ENCODE measurements at places on chromosomes 5 and 9. TPM values are rescaled to one million over a fixed set of nuclear protein-coding genes. Genes with fewer than 3 reads are reported as not detected.

GRCh38 chr5:35902046-35902672, 36.3 kb downstream of the CAPSL start:
- H3K27ac ChIP-seq, result peak overlapping the region; percentile 60
- no peak overlapping the region for H3K4me3 ChIP-seq
- DNase-seq, result peak; percentile 51
- H3K27me3 ChIP-seq, result no peaks in the 10 kb centered on the region
- H3K36me3 ChIP-seq, result peaks cover 9% of the 10 kb centered on the region

DNA sequence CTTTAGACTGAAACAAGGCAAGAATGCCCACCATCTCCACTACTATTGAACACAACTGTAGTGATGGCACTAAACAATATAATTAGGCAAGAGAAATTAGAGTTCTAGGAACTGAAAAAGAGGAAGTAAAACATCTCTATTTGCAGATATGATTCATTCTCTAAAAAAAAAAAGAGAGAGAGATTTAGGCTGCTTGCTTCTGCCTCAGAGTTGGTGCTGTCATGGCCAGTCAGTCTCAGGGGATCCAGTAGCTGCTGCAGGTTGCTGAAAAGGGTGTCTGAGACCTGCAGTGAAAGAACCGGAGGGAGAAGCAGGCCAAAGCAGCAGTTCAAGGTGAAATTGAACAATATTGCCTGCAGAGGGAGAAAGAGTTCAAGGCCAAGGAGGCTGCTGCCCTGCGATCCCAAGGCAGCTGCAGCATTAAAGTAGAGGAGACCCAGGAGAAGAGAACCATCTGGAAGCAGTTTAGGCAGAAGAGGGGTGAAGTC, 72.5 kb downstream of the AP3B1 start:
- no peak overlapping the region for H3K27ac ChIP-seq
- H3K36me3 ChIP-seq, result peaks cover 27% of the 10 kb centered on the region
- peaks cover 3% of the 10 kb centered on the region for H3K4me1 ChIP-seq
- H3K27me3 ChIP-seq, result no peaks in the 10 kb centered on the region
- H3K4me3 ChIP-seq, result no peak overlapping the region

GRCh38 chr9:6576987-6577386, 68.5 kb downstream of the GLDC start:
- H3K36me3 ChIP-seq, result no peaks in the 10 kb centered on the region
- peaks cover 5% of the 10 kb centered on the region for H3K27me3 ChIP-seq
- no peak overlapping the region for H3K27ac ChIP-seq
- DNase-seq, result no peak
- H3K4me3 ChIP-seq, result no peak overlapping the region

DNA sequence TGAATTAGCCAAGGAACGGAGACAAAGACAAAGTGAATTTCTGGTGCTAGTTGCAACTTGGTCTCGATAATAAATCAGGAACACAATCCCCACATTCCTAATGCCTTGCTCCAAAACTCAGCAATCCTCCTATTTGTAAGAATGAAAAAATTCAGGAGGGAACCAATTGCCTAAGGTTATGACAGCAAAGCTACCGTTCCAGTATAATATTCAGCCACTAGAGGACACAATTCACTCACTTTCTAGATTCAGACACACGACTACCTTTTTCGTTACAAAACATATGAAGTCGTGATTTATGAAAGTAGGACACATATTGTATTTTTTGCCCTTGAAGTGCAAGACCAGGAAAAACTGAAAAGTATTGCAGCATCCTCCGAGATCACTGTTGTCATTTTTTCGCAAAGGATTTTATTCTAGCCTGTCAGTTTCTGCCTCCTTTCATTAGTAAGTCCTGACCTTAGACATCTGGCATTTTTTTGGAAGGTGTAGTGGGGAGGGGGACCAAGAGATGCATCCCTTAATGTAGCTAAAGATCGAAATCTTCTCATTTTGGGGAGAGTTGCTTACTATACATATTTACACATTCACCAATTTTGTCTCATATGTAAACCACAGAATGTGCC, 133.1 kb downstream of the DOCK8 start:
- no peak overlapping the region for H3K4me3 ChIP-seq
- H3K36me3 ChIP-seq, result peaks cover 54% of the 10 kb centered on the region
- peaks cover 26% of the 10 kb centered on the region for H3K4me1 ChIP-seq
- DNase-seq, result no peak

DNA sequence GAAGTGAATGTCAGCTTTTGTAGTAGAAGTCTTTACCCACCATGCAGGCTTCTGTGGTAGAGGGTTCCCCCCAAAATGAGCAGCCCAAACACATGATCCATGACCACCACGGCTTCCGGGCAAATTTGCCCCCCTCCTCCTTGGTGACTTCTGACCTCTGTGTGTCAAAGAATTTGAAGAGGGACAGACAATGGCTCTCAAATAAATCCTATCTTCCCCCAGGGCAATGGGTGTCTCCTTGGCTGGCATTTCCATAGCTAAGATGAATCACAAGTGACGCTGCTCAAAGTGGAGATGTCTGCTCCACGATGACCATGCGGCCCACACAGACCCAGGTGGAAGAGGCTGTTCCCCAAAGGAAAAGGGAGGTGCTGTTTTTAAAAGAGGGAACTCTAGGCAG, 30.2 kb upstream of the BOD1 start:
- no peaks in the 10 kb centered on the region for H3K4me1 ChIP-seq
- no peaks in the 10 kb centered on the region for H3K36me3 ChIP-seq
- DNase-seq, result no peak
- peaks cover 17% of the 10 kb centered on the region for H3K27me3 ChIP-seq
- H3K4me3 ChIP-seq, result no peak overlapping the region

DNA sequence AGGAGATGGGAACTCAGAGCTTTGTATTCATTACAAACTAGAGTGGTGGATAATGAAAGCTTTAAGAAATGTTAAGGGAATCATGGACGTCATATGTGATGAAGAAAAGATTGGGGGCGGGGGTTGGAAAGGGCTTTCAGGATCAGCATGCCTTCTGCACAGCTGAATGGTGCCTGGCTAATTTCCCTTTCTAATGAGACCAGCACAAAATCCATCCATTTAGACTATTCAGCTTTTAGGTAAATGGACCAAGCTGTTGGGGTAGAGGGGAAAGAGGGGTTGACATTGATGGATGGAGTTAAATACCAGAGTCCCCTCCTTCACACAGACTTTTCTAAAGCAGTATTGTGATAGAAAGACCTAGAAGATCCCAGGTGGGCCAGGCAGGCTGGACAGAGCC, 737.9 kb upstream of the WWC1 start:
- no peak overlapping the region for H3K4me3 ChIP-seq
- no peaks in the 10 kb centered on the region for H3K27me3 ChIP-seq
- H3K4me1 ChIP-seq, result no peaks in the 10 kb centered on the region
- no peak overlapping the region for H3K27ac ChIP-seq
- H3K36me3 ChIP-seq, result no peaks in the 10 kb centered on the region
- DNase-seq, result no peak

DNA sequence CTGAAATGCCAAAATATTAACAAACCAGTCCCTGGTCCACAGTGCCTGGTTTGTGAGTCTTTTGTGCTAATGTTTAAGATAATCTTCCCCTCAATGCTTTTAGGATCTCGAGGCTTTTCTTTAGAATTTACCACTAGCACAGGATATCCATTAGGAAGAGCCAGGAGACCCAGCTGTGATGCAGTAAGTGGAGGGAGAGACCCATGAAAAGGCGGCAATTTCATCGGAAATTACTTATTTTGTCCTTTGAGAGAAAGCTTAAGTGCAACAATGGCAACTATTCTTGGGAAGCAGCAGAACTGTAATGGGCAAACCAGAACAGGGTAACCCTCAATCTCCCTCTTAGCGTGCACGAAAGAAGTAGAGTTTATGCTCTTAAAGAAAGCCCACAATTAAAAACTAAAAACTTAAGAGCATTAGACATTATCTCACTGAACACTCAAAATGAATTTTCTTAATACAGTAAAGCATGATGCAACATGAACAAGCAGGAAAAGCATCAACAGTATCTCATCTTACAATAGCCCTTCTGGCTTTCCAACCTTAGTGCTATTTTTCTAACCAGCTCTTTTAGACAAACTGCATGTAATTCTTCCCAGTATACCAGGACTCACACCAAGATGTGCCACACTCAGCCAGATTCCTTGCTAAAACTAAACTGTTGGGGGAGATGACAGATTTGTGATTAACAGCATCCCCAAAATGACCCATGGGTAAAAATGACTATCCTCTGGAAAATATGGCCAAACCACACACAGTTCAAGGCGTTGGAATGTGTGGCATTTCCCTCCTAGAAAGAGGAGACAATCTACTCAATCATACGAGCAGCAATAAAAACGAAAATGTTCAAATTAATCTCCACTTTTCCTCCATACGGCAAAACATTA, 36.4 kb downstream of the PWWP2A start:
- no peak for DNase-seq
- no peaks in the 10 kb centered on the region for H3K27me3 ChIP-seq
- no peaks in the 10 kb centered on the region for H3K4me1 ChIP-seq
- H3K4me3 ChIP-seq, result no peak overlapping the region
- H3K36me3 ChIP-seq, result peaks cover 2% of the 10 kb centered on the region

DNA sequence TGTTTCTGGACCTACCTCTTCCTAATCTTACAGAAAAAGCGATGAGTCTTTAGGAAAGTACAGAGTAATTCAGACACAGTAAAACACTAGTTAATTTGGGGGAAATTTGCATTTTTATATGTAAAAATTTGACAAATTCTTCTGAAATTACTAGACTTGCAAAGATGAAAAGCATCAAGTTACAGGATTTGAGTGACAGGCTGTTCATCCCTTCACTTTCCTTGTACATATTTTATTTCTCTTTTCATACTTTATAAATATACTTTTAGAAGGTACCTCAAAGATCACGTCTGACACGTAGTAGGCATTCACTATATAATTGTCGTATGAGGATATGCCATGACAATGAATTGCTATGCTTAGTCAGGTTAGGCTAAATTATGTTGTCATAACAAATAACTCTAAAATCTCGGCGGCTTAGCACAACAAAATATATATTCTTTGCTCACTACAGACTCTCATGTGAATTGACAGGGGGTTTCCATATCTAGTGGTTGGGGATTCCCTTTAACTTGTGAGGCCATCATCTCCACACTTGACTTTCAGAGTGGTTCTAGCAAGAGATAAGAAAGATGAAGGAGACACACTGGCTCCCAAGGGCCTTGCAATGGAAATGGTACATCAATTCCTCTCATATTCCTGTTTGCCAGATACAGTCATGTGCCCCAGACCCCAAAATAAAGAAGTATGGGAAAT, 154.1 kb upstream of the TUT7 start:
- H3K27me3 ChIP-seq, result peaks cover 13% of the 10 kb centered on the region
- no peak overlapping the region for H3K4me3 ChIP-seq
- no peak overlapping the region for H3K27ac ChIP-seq
- no peak for DNase-seq
- H3K4me1 ChIP-seq, result no peaks in the 10 kb centered on the region
- no peaks in the 10 kb centered on the region for H3K36me3 ChIP-seq

GRCh38 chr5:6765612-6766525, 52.6 kb downstream of the TENT4A start:
- DNase-seq, result peak; percentile 87
- H3K27ac ChIP-seq, result no peak overlapping the region
- H3K4me1 ChIP-seq, result peaks cover 12% of the 10 kb centered on the region
- no peak overlapping the region for H3K4me3 ChIP-seq
- no peaks in the 10 kb centered on the region for H3K36me3 ChIP-seq

- H3K36me3 ChIP-seq, result no peaks in the 10 kb centered on the region
- H3K4me1 ChIP-seq, result no peaks in the 10 kb centered on the region
- no peak overlapping the region for H3K27ac ChIP-seq
- no peak overlapping the region for H3K4me3 ChIP-seq
These were observed 150.9 kb downstream of the NR2F1-AS1 start for GRCh38 chr5:93430118-93430517.

The SPATA31E1 gene
- total RNA-seq, result not detected

The SPINK9 gene
- not detected for total RNA-seq

The BAAT gene
- not detected for total RNA-seq

All from activated CD8-positive, alpha-beta T cell treated with anti-CD3 and anti-CD28 coated beads for 36 hours (primary cell).